ENCODE measurements at places on chromosomes 11 and 22.

DNA sequence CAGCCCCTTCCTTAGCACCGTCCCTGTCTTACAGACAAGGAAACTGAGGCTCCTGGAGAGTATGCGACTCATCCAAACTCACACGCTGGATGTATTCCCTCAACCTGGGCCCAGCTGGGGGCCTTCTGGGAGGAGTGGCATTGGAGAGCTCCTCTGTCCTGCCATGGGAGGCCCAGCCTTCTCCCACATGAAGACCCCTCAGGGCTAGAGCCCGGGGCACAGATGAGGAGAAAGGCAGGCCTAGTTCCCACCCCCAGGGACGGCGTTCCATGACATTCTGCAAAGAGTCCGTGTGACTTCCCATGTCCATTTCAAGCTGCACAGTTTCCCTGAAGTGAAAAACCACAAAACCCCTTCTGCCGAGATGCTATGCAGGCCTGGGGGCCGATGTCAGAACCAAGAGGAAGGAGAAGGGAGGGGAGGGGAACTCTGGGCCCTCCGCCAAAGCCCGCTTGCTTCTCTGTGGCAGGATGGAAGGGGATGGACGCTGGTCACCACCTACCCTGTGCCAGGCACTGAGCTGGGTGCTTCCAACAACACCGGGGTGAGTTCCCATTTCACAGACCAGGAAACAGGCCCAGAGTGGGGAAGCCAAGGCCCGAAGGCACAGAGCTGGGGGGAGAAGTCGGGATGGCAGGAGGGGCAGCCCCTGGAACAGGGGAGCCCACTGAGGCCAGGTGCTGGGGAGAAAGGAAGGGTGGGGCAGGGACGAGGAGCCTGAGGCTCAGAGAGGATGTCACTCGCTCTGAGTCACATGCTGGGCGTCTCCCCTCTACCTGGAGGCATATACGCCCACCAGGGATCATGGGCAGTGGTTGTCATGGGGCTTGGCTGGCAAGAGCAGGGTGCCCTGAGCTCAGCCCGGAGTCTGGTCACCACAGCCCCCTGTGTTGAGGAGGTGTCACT is 15.7 kb downstream of the RAC2 start:
- peak; percentile 57 for DNase-seq

GRCh38 chr11:129041611-129042018 is 98.9 kb upstream of the TP53AIP1 start:
- no peak for DNase-seq

DNA sequence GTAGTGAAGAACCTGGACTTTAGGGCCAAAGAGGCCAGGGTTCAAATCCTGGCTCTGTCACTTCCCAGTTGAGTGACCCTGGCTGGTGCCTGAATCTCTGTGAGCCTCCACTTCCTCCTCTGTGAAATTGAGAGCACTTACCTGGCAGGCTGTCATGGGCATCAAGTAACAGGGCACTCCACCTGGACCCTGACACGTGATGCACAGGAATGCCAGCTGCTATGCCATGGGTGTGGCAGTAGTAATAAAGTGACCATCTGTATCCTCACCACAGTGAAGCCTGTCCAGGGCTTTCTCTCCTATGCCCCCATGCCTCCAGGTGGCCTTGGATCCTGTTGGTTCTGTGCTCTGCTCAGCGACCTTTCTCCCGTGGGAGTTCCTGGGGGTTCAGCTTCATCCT is 29.8 kb upstream of the PPP6R3 start:
- no peak for DNase-seq

- peak; percentile 3 for DNase-seq
Measured at GRCh38 chr11:104967534-104968354, 630 bp downstream of the CASP4 start.

GRCh38 chr11:2771758-2772466 is 72.1 kb upstream of the KCNQ1OT1 start:
- no peak for DNase-seq

DNA sequence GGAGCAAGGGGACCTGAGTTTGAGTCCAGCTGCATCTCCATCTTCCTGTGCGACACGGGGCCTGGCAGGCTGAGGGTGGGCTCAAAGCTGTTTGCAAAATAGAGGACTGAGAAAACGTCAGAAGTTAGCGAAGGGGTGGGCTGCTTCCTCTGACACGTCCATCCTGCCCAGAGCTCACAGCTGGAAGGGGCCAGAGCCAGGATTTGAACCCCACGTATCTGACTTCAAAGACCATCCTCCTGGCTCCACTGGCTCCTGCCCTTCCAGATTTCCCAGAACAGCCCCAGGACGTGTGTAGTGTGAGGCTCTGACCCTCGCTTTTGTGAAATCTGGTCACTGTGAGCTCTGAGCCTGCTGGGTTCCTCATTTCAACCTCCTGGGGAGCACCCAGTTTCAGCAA is 56.3 kb downstream of the CD82 start:
- no peak for DNase-seq

DNA sequence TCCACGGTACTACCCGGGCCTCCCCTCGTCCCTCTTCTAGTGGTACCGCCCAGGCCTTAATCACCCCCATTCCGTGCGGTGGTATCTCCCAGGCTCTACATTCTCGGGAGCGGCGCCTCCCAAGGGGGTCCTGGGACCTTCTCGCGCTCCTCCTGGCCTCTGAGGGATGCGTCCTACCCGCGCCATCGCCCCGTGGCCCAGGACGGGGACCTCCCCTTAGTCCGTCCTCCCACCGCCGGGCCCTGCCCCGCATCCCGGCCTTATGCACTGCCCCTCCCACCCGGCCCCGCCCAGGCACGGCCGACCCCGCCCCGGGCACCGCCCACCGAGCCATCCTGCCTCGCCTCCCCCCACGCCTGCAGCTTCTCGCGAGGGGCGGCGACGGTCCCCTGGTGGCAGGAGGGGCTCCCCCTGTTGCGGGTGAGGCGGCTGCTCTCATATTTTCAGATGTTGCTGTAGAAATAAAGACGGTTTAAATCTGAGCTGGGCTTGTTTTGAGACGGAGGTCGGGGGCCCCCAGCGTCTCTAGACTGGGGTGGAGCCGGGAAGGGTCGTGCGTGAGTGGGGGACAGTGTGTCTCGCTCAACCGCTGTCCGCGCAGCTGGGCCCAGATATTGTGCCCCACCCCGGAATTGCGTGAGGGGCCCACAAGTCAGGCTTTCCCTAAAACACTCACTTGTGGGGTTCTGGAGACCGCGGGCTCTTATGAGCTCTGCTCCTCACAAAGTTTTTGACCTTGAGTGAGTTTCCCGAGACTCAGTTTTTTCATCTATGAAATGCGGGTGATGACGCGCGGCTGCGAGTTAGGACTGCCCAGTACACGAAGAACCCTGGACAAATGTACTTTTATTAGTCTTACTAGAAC is 828 bp upstream of the RAB1B start:
- peak; percentile 90 for DNase-seq

Data from astrocyte of the spinal cord (primary cell).